ENCODE measurements at places on chromosomes 13 and 19. TPM values are rescaled to one million over a fixed set of nuclear protein-coding genes. Genes with fewer than 3 reads are reported as not detected.

GPR12 gene
- not detected for total RNA-seq

SLC7A1 gene
- 3.2 TPM for total RNA-seq

FFAR3 gene
- total RNA-seq, result 0.17 TPM

TNNT1 gene
- 7,264 TPM for total RNA-seq

CYP2F1 gene
- total RNA-seq, result not detected

GRIK5 gene
- 0.88 TPM for total RNA-seq

ZNF333 gene
- 9.7 TPM for total RNA-seq

- peaks cover 79% of the 10 kb centered on the region for H3K27me3 ChIP-seq
- no peak overlapping the region for H3K4me3 ChIP-seq
These were observed 61.3 kb downstream of the CELF5 start for GRCh38 chr19:3285647-3286176.

- no peak for DNase-seq
- H3K27ac ChIP-seq, result no peak overlapping the region
- no peaks in the 10 kb centered on the region for H3K36me3 ChIP-seq
- H3K4me1 ChIP-seq, result peaks cover 17% of the 10 kb centered on the region
These were observed 1.6 kb downstream of the NBEA start for GRCh38 chr13:34943436-34944273.

DNA sequence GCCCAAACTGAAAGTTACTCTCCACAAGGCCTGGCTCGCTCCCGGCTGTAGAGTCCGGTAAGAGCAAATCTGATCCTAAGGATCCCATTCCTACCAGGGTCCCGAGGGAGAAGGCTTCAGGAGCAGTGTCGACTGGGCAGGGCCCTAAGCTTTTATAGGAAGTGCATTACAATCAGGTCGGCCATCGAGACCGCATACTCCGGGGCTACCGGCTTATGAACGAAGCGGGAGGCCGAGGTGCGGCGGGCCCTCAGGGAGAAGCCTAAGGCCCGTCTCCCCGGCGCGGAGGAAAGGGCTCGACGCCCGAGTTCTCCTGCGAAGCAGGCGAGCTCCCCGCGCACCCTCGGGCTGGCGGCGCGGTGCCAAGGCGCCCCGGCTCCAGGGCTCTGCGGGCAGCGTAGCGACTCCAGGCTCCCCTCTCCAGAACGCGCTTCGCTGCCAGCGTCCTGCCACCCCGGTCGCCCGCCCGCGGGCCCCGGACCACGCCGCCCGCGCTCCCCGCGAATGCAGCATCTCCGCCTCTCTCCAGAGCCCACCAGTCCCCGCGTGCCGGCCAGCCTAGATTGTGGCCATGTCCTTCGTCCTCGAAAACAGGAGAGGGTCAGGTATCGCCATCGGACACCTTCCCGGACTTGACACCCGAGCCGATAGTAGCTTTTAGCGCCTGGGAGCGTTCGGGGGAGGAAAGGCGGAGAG lies 1.4 kb downstream of the EFNB2 start:
- no peaks in the 10 kb centered on the region for H3K36me3 ChIP-seq
- H3K27me3 ChIP-seq, result no peaks in the 10 kb centered on the region
- H3K4me3 ChIP-seq, result peak overlapping the region; percentile 75
- DNase-seq, result peak; percentile 61
- H3K4me1 ChIP-seq, result no peaks in the 10 kb centered on the region
- peak overlapping the region; percentile 61 for H3K27ac ChIP-seq

DNA sequence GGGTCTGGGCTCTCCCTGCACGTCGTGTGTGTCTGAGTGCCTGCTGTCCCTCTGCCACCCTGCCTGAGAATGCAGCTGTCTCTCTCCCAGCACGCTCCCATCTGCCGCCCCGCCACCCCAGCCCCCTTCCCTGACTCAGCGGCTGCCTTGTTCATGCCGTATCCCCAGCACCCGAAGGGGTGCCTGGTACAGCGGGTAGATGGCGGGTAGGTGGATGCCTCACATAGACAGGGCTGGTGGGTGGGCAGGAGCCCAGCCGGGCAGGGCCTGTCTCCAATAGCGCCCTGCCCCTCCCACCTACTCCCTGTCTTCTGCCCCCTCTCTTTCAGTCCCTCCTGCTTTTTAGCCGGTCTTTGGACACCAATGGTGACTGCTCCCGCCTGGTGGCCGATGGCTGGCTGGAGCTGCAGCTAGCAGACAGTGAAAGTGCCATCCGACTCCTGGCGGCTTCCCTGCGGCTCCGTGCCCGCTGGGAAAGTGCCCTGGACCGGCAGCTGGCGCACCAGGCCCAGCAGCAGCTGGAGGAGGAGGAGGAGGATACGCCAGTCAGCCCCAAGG lies 30.3 kb downstream of the DHX34 start:
- H3K36me3 ChIP-seq, result peaks cover 12% of the 10 kb centered on the region
- H3K27me3 ChIP-seq, result no peaks in the 10 kb centered on the region
- H3K4me1 ChIP-seq, result peaks cover 8% of the 10 kb centered on the region
- no peak overlapping the region for H3K4me3 ChIP-seq
- DNase-seq, result no peak

- H3K27me3 ChIP-seq, result peaks cover 71% of the 10 kb centered on the region
- H3K4me3 ChIP-seq, result no peak overlapping the region
- DNase-seq, result no peak
- no peaks in the 10 kb centered on the region for H3K36me3 ChIP-seq
- H3K27ac ChIP-seq, result no peak overlapping the region
- peaks cover 19% of the 10 kb centered on the region for H3K4me1 ChIP-seq
These were observed 1.2 kb upstream of the GNG8 start for GRCh38 chr19:46637224-46637623.

DNA sequence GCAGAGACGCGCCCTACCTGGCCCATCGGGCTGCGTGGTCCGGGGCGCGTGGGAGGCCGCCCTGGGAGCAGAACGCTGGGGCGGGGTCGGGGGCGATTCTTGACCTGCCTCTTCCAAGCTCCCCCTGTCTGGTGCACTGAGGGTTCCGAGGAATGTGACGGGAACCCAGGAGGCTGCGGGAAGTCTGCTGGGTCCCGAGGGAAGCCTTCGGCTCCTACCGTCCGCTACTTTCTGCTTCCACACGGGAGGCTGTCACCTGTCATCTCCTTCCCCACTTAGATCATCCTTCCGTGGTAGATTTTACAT lies 781 bp upstream of the SPRYD7 start:
- peak overlapping the region; percentile 92 for H3K27ac ChIP-seq
- H3K4me1 ChIP-seq, result peaks cover 29% of the 10 kb centered on the region
- peak overlapping the region; percentile 90 for H3K4me3 ChIP-seq
- H3K27me3 ChIP-seq, result no peaks in the 10 kb centered on the region
- peak; percentile 55 for DNase-seq
- no peaks in the 10 kb centered on the region for H3K36me3 ChIP-seq

DNA sequence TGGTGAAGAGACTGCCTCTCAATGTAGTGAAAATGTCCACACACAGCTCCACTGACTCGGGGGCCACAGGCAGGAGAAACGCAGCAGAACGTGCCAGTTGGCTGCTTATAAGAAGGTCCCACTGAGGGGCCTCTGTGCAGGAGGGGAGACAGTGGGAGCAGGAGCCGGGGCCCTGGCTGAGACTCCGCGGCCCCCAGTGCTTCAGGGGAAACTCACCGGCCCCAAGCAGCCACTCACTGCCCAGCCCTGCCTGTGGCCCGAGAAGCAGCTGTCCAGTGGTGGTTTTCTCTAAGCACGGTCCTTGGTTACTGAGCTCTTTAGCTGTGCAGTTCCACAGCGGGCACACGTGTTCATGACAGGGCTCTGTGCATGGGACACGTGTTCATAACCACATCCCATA lies 91.9 kb upstream of the MCF2L start:
- peaks cover 64% of the 10 kb centered on the region for H3K36me3 ChIP-seq
- no peaks in the 10 kb centered on the region for H3K27me3 ChIP-seq
- no peaks in the 10 kb centered on the region for H3K4me1 ChIP-seq
- peak; percentile 26 for DNase-seq
- H3K27ac ChIP-seq, result no peak overlapping the region

DNA sequence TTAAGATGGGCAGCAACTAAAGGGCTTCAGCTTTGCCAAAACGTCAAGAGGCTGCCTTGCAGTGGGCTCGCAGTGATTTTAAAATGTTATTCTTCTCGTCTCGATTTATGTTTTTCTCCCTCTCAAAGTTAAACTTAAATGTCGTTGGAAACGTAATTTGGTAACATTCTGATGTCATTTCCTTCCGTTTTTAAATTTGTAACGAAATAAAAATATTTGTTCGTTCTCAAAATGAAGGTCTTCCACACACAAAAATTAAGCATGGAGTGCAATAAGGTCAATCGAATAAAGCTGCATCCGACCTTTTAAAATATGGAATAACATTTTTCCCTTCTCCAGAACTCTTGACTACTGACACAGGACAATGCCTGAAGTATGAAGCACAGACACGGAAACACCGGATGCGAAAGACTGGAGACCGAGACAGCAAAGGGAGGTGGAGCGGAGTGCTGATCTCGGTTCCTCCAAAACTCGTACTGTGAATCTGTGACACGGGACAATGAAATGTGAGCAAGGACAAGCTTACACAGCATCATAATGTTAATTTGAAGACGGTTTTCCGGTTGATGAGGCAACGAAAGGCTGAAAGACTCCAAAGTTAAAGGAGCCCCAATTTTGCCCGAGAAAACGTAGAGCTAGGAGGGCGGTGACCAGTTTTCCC lies 850 bp downstream of the MTMR6 start:
- peak overlapping the region; percentile 92 for H3K27ac ChIP-seq
- H3K4me3 ChIP-seq, result peak overlapping the region; percentile 99
- no peaks in the 10 kb centered on the region for H3K27me3 ChIP-seq
- no peaks in the 10 kb centered on the region for H3K36me3 ChIP-seq
- no peak for DNase-seq

- H3K4me3 ChIP-seq, result no peak overlapping the region
- H3K36me3 ChIP-seq, result no peaks in the 10 kb centered on the region
- DNase-seq, result no peak
- H3K27me3 ChIP-seq, result peaks cover 5% of the 10 kb centered on the region
- H3K27ac ChIP-seq, result no peak overlapping the region
- H3K4me1 ChIP-seq, result no peaks in the 10 kb centered on the region
These were observed 8.5 kb upstream of the SYT5 start for GRCh38 chr19:55188625-55189024.

- H3K27me3 ChIP-seq, result no peaks in the 10 kb centered on the region
- peak; percentile 85 for DNase-seq
- no peak overlapping the region for H3K4me3 ChIP-seq
- peaks cover 7% of the 10 kb centered on the region for H3K36me3 ChIP-seq
- H3K27ac ChIP-seq, result peak overlapping the region; percentile 23
- H3K4me1 ChIP-seq, result peaks cover 13% of the 10 kb centered on the region
These were observed 13.3 kb upstream of the ISYNA1 start for GRCh38 chr19:18450931-18451836.

DNA sequence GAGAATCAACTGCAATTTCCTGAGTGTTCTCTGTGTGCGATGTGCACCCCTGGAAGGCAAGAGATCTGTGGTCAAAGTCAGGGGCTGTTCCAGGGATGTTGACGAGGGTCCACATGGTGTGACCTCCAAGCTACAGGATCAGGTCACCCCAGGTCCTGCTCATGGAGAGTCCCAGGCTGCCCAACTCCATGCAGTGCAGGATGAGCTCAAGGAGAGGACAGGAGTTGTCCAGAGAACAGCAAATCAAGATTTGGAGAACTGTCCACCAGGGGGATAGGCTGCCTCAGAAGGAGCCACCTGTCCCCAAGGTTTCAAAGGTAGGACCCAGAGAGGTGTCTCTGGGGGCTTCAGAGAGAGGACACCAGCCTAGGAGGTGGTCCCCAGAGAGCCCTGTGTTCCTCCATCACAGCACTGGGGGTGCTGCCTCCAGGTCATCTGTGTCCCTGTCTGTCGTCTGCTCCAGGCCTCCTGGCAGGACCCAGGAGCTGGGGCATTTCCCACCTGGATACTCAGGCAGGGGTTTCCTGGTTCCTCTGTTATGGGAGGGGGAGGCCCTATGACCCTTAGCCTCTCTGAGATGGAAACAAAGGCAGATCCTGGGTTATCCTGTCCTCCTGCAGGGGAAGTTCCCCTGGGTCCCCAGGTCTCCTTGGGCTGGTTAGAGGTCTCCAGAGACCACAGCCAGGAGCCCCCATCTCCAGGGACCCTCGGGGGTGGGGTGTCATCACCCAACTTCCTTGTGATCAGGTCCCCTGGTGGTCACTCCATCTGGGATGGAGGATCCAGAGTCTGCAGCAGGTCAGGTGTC lies 2.1 kb upstream of the CEACAM7 start:
- no peaks in the 10 kb centered on the region for H3K4me1 ChIP-seq
- no peak overlapping the region for H3K4me3 ChIP-seq
- H3K27me3 ChIP-seq, result peaks cover 4% of the 10 kb centered on the region
- DNase-seq, result no peak

GRCh38 chr19:49878744-49879070 lies 1.2 kb downstream of the TBC1D17 start:
- peak overlapping the region; percentile 69 for H3K4me3 ChIP-seq
- H3K36me3 ChIP-seq, result peaks cover 60% of the 10 kb centered on the region

All from psoas muscle (tissue), 8 donors.